AG09319 (cell line): ENCODE measurements at places on chromosomes 5 and 9.

GRCh38 chr9:84001621-84002020 lies 21.0 kb downstream of the RMI1 start:
- DNase-seq = no peak

GRCh38 chr5:98705841-98706240 lies 67.6 kb upstream of the RGMB start:
- no peak for DNase-seq

DNA sequence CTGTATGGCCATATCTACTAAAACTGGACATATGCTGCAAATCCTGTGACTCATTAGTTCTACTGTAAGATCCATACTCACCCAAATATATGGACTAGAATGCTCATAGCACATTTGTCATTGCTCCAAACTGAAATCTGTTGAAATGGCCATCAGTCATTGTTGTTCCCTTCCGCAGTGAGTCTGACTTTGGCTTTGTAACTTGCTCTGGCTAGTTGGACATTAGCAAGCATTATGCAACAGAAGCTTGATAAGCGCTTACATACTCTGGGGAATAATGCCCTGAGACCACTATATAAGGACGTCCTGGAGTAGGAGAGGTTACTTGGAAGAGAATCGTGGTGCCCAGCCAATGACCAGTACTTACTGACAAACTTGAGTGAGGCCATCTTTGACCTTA lies 9.0 kb downstream of the KIAA1958 start:
- no peak for DNase-seq

GRCh38 chr9:6655036-6655435 lies 9.5 kb upstream of the GLDC start:
- no peak for DNase-seq

DNA sequence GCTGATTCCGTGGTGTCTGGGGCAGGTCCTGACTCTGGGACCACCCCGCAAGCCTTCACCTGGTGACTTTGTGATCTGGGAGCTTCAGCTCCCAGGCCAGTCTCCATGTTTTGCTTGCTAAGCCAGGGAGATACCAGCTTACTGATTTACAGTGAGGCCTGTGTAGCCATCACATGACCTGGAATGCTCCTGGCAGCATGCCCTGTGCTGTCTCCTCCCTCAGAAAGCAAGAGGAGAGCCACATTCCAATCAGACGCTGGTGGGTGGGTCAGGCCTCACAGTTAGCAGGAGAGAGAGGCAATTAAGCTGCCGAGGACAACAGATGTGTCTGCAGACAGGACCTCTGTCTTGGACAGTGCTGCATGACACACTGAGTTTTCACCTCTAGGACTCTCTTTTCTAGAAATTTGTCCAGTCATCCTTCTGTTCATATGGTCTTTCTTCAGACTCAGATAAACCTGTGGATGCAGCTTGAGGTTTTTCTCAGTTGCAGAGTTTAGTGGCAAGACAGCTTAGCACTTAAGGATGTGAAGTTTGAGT lies 24.4 kb upstream of the GRPEL2 start:
- peak; percentile 86 for DNase-seq

- no peak for DNase-seq
These were observed 71.5 kb upstream of the ERBIN start for GRCh38 chr5:65854925-65855324.

DNA sequence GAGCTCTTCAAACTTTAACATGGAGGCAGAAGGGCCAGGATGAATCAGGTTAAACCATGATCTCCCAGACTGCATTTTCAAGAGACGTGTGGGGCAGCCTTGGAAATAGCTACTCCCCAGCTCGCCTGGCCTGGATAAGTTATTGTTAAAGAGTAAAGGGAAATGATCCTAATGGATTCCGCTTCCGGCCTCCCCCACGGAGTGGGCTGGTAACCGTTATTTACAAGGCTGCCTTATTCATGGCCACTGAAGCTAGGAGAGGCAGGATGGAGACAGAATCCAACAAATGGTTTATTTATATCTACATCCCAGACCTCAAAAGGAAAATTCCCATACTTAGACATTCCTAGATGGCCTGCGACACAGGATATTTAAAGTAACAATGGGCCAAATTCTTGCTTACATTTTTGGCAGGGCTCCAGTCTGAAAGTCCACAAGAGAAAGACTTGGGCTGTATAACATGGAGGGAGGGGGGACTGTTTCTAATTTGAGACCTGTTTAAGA lies 27.9 kb downstream of the SPRY4 start:
- DNase-seq = peak; percentile 54

GRCh38 chr9:113509463-113509862 lies 45.9 kb downstream of the RGS3 start:
- DNase-seq = peak; percentile 30

- no peak for DNase-seq
These were observed 14.0 kb downstream of the BNIP1 start for GRCh38 chr5:173158366-173158765.

DNA sequence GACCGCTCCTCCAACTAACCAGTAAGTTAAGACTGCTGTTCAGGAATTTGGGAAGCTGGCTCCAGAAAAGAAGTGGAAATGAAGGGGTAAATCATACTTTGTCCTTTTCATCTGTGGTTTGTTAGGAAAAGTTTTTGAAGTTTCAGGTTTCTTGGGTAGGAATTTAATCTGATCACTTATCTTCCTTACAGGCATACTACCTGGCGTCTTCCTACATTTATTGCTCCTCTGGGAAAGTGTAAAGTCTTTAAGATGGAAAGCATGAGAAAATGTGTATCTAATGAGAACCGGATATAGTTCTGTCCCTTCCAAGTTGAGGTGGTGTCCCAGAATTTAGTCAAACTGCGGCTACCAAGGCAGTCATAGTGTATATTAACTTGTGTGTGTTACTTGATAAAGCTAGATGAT lies 1.3 kb downstream of the RASA1 start:
- DNase-seq = no peak

DNA sequence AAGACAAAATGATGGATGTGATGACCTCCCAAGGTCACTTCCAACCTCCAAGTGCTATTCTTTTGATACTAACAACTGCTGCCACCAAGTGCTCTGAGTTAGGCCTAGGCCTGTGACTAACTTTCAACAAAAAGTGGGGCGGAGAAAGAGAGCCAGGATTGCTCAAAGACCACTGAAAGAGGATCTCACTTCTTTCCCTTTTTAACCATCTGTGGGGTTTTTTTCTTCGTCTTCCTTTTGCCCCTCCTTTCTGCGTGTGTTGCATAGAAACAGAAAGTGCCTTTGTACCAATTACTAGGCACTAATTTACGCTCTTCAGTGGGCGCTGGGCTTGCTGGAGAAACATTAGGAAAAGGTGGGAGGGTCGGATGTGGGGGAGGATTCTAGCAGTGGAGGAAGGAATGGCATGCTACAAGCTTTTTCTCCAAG lies 8.0 kb downstream of the KLF9 start:
- no peak for DNase-seq

DNA sequence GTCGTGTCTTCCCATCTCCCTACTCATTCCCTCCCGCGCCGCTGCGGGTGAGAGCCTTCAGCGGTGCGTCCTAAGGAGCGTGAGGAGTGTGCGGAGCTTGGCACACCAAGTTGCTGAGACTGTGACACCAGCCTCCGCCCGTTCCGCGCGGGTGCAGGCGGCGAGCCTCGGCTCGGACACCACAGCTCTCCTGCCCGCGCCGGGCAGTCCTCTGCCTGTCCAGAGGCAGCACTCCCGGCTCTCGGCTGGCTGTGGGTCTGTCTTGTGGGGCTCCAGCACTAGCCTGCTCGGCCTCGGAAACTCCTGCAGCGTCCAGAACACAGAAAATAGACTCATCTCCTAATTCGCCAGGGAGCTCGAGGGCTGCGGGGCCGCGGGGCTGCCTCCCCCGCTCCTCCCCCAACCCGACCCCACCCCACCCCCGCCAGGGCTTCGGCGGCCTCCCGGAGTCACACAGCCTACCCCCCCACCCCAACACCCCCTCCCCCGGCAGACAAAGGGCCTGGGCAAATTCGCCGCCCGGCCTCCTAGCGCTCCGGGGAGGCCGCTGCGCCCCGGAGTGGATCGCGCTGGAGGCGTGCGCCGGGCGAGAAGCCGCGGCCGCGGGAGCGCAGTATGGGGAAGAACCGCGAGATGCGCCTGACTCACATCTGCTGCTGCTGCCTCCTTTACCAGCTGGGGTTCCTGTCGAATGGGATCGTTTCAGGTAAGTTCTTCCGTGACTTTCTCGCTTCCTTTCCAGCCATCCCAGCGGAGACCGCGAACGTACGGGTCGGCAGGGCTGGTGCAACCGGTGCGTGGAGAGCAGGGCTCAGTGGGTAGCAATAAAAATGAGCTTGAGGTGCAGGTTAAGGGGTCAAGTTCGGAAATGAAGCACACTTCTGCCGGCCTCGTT lies at the start of gene ADAMTS19:
ADAMTS19 (plus strand) TSS at position 522 of the 895 bp plus-strand sequence; CDS start at position 616, 94 bp downstream.
- no peak for DNase-seq

DNA sequence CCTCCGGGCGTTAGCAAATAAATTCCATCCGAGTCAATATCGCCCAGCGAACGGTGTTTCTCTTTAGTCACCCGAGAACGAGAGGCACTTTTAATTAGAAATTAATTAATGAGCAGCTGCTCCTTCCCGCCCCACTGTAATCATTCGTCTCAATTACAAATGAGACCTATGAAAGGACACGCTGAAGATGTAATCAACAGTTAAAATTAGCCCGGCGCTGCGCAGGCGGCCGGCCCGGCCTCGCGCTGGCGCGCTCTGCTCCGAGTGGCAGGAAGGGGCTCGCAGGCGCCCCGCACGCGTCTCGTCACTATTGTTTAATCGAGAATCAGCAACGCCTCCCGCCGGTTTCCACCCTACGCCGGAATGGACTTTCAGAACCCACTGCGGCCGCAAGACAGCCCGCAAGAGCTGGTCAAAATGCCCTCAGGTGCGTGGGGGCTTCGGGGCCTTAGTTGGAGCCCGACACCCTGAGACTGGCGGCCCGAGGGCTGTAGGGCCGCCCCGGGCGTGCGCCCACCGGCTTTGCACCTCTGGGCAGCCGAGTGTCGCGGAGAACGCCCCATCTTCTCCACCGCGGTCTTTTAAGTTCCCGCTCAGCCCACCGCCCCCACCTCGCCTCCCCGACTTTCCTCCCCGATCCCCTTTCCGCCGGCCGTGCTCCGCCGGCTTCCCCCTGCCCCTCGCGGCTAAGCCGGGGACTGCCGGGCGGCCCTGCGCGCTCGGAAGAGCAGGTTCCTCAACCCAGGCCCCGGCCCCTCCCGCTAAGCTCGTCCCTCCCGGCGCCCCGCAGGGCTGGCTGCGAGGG lies 597 bp upstream of the IRX4 start:
- DNase-seq = no peak

- no peak for DNase-seq
These were observed 2.6 kb upstream of the CD14 start for GRCh38 chr5:140635291-140636257.

DNA sequence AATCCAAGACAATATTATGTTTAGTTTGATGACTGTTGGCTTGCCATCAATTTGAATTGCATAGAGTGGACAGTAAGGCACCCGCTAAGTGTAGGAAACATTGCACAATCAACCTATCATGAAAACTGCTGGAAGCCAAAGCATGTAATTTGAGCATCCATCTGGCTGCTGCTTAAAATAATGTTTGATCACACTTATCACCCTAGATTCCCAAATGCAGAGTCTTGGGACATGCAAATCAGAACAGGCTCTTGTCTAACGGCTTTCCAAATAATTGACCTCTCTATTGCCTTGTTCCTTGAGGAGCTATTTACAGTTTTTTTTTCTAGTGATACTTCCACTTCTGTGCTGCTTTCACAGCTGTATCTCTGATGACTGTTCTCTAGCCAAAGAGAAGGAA lies 342.1 kb downstream of the PRR16 start:
- peak; percentile 11 for DNase-seq

GRCh38 chr5:145991044-145991575 lies 54.7 kb downstream of the SH3RF2 start:
- DNase-seq = peak; percentile 3

GRCh38 chr5:122436615-122437014 lies 124.6 kb downstream of the SNCAIP start:
- DNase-seq = no peak

DNA sequence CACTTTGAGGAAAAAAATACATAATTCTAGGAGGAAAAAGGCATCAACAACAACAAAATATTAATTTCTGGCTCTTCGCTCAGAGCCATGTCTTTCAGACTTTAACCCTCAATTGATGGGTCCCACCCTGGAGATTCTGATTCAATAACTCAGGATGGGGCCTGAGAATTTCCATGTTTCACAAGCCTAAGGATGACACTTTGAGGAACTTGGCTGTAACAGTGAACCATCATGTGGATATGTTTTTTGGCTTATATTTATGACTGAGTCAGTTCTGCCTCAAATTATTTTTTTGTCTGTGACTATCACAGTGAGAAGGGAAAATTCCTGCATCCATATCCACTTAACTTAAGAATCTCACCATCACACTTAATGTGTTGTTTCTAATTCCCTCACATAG lies 504.6 kb downstream of the RASEF start:
- DNase-seq = no peak

DNA sequence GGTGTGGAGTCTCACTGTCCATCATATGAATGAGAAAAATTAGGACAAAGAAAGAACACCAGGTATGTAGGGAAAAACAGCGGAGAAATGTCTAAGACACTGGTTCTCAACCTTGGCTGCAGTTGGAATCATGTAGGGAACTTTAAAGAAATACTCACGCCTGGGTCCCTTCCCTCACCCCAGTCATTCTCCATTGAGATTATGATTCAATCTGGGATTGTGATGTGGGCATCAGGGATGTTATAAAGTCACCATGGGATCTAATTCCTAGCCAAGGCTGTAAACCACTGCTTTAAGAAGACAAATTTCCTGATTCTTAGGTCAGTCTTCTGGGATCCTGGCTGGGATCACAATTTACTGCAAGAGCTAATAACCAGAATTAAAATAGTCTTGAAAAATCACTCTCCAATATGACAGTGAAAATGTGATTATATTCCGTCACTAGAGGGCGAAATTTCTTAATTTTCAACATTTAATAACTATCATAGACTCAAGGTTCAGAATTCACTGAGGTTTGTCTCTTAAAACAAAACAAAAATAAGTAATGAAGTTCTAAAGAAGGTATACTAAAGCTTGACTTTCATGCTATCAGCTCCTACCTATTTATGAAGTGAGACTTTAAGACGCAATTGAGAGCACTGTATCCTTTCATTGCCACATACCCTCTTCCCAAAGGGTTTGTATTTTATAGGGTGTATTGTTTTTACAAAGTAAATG lies 60.5 kb downstream of the GLDC start:
- no peak for DNase-seq

DNA sequence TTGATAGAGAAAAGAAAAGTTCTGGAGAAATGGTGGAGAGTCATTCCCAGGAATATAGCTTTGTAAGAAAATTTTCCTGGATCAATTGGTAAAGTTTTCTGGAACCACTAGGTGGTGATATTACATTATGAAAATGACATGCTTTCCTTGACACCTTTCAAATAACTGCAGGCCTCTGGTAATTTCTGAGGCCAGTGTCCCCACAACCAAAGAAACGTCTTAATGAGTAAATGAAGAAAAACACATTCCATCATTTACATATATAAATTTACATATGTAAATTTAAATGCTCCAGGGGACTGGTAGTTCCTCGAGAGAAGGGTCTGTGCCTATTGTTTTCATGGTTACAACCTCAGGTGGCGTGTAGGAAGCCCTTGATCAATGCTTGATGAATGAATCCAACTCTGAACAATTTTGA lies 17.2 kb upstream of the RGS3 start:
- no peak for DNase-seq

- no peak for DNase-seq
These were observed 48.2 kb downstream of the XRCC4 start for GRCh38 chr5:83125560-83125959.

- no peak for DNase-seq
These were observed 77.7 kb downstream of the EBF1 start for GRCh38 chr5:159021901-159022556.
